Fibroblast of skin of right biceps (primary cell): ENCODE measurements at places on chromosomes 4 and X.

DNA sequence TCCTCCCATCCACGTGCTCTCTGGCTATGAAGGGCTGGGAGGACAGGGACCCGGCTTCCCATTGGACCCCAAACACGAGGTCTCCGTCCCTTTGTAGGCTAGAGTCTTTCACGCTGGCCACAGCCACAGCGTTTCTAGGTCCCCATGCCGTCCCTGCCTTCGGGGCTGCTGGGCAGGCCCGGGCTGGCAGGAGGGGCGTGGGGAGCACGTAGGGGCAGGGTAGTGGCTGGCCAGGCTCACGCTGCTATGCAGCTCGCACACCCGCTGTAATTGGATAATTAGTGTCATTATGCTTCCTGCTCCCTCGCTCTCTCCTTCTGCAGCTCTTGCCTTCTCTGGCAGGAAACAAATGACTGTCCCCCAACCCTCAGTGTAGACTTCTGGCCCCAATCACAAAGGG lies 9.8 kb downstream of the ATP2B3 start:
- DNase-seq: no peak

DNA sequence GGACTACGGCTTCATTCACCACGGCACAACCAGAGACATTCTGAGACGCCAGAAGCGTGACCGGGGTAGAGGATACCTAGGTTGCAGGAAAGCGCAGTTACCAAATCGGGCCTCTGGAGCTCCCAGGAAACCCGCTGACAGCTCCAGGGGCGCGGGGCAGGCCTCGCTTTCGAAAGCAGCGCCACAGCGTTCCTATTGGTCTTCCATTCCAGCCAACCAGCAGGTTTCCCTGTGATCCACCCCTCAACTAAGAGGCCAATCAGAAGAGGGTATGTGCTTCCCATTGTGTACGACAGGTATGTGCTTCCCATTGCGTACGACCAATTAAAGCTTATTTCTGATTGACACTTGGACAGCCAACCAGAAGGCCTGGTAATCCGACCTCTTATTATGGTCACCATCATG lies 14.9 kb downstream of the SNX12 start:
- DNase-seq: peak; percentile 23

DNA sequence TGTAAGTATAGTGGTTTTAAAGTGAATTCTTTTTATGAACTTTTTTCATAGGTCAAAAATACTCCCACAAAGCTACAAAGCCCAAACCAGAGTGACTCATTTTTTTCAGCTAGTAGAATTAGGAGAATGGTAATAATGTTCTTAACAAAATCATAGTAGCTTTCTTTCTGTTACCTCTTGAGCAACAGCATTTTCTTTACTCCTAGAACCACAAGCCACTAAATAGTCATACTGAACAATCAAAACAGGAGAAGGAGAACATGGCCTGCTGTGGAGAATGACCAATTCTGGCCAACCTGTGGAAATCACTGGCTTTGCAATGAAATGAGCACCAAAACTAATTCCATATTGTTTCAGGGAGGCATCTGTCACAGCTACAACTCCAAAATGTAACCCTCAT lies 112.9 kb downstream of the AMMECR1 start:
- peak; percentile 79 for DNase-seq

- DNase-seq: no peak
These were observed 41.7 kb upstream of the DDX60 start for GRCh38 chr4:168360271-168360670.

DNA sequence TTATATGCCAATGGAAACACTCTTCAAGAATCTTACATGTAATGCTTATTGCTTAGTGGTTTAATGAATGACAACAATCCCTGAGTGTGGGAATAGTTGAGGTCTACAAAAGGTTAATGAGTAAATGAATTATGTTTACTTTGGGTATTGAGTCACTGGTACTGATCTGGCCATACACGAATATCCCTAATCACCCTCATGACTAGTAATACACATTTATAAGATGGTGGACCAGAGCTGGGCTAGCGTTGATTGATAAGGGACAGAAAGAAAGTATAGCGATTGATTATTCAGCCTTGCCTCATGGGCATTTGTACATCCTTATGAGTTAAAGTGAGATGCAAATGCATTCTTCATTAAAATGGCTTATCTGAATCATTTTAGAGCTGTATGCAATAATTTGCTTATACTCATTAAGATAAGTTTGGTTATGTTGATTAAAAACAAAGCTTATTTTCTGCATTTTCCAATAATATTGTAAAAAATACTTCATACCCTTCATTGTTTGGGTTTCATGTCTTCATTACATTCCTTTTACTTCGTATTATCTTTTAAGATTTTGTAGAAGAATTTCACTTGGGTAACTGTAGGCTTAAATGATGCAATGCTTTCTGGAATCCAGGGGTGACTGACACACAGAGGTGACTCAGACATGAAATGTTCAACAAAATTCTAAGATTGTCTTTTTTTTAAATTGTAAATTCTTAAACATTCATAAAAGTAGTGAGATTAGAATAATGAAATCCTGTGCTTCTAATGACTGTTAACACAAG lies 47.4 kb downstream of the FGF2 start:
- peak; percentile 88 for DNase-seq

DNA sequence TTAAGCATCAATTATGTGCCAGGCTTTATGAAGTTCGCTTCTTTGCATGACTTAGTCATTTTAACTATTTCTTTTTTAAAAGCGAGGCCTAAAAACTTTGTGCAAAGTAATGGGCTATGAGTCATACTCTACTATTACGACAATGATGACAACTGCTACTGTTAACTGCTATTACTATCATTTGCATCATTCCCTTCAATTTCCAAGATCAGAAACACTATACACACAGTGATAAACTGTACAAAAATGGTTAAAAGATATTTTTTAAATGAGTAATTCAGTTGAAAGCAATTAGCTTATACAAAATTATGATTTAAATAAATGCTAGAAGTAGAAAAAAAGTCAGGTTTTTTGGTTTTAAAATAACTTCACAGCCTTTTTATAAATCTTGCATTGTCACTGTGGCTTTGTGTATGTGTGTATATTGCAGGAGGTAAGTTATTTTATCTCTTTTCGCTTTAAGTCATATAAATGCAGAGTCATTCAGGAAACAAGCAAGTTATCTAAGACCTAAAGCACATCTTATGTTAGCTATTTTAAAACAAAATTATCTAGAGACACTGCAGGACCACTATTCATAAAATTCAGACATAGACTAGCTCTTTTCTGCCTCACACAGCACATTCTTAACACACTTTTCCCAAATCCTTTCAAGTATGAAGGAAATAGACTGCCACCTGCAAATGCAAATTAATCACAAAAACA lies 18.5 kb upstream of the CXCL3 start:
- peak; percentile 91 for DNase-seq

DNA sequence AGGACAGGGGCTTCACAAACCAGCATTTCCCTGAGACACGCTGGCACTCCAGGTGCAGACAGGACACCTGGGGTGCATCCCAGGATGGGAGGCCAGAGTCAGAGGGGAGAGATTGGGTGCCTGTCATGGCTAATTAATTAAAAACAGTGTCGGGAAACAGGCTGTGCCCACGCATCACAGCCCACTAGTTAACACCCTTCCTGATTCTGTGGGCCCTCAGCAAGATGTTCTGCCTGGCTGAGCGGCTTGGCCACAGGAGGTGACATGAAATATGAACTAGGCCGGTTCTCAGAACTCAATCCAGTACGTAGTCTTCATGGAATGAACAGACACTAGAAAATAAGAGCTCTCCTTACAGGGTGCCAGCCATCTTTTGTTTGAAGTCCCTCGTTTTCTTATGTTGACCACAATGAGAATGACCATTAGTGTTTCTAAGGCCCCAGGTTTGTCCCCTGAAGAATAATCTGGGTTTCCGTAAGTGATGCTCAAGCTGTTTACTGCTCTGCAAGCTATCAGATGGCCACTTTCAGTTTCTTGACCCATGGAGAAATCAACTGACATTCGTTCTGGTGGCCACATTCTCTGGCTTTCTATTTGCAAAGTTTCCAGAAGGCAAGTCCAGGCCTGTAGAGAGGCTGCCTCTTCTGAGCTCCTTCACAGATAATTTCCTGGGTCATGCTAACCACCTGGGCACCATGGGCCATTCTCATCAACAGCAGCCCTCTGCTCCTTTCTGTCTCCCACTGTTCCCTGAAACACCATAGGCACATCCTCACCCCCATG lies 72.3 kb downstream of the SLC34A2 start:
- no peak for DNase-seq

GRCh38 chrX:71214152-71214551 lies 8.9 kb upstream of the GJB1 start:
- DNase-seq: no peak

DNA sequence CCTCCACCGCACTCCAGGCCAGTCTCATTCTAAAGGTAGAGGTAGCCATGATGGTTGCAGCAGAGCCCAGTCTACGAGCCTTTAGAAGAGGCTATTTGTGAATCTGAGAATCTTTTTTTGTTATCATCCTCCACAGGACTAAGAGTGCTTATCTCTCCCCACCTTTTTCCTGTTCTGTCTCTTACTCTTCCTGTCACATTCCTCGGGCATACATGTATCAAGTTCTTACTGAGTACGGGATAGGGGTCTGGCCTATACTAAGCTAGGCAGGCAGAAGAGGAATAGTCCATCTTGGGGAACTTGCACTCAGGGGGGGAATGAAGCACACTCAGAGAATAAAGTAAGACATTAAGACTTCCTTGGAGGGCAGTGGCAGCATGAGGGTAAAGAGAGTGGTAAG lies 25.7 kb downstream of the LAS1L start:
- DNase-seq: no peak

GRCh38 chrX:132749406-132749805 lies 209.0 kb downstream of the HS6ST2 start:
- DNase-seq: no peak

GRCh38 chr4:44583393-44583792 lies 68.0 kb downstream of the YIPF7 start:
- DNase-seq: no peak

DNA sequence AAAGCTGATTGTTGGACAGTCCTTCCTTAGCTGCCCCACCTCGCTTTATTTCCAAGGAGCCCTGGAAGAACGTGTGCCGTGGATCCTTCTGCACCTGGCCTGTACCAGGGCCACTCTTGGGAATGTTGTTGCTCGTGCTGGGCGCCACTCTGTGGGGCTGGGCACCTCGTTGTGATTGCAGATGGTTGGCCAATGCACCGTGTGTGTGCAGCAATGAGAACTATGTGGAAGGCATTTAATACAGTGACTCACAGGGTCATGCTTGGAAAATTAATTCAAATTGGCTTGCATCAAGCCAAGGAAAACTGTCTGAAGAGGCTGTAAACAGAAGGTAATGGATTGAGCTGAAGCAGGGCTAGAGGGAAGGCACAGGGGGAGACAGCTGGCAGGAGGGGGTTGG lies 37.0 kb upstream of the CD99L2 start:
- peak; percentile 70 for DNase-seq

DNA sequence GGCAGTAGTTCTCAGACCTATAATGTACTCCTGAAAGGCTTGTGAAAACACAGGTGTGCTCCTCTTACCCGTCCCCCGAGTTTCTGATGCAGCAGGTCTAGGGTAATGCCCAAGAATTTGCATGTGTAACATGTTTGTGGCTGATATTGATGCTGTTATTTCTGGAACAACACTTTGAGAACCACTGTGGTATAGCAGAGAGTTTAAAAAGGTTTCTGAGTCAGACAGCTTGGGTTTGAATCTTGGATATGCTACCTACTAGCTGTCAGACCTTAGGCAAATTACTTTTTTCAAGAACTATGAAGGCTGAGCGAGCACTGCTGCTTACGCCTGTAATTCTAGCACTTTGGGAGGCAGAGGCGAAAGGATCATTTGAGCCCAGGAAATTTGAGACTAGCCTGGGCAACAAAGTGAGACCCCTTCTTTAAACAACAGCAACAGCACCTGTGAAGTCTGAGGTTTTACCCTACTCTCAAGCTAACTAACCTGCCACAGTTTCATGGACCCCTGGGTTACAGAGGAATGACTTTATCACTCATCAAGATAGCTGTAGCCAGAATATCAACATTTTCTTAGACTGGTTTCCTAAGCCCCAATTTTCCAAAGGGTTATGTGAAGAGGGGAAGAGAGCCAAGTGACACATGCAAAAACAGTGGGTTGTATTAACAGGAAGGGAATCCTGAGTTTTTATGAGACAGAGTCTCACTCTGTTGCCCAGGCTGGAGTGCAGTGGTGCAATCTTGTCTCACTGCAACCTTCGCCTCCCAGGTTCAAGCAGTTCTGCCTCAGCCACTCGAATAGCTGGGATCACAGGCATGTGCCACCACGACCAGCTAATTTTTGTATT lies 5.1 kb downstream of the AFF1 start:
- DNase-seq: no peak
